ENCODE measurements at places on chromosomes 5 and 9.

GRCh38 chr5:169923988-169924387 is 56.3 kb downstream of the INSYN2B start:
- no peak for DNase-seq

DNA sequence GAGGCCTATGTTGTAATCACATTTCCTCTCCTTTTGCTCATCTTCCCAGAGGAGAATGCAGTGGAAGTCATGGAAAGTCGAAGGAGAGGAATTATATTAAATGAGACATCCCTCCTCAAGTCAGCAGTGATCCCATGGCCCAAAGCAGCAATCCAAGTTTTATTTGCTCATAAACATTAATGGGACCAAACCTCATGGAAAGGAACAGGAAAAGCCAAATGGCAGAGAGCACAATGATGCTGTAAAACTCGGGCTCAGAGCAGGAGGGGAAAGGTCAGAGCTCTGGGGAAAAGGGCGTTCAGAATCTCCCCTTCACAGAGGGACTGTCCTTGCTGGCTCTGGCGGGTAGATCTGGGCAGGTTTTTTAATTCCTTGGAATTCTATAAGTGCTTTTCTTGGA is 175.8 kb downstream of the C5orf15 start:
- DNase-seq: no peak

- DNase-seq: no peak
These were observed 170.8 kb upstream of the FBN2 start for GRCh38 chr5:128708841-128709240.

DNA sequence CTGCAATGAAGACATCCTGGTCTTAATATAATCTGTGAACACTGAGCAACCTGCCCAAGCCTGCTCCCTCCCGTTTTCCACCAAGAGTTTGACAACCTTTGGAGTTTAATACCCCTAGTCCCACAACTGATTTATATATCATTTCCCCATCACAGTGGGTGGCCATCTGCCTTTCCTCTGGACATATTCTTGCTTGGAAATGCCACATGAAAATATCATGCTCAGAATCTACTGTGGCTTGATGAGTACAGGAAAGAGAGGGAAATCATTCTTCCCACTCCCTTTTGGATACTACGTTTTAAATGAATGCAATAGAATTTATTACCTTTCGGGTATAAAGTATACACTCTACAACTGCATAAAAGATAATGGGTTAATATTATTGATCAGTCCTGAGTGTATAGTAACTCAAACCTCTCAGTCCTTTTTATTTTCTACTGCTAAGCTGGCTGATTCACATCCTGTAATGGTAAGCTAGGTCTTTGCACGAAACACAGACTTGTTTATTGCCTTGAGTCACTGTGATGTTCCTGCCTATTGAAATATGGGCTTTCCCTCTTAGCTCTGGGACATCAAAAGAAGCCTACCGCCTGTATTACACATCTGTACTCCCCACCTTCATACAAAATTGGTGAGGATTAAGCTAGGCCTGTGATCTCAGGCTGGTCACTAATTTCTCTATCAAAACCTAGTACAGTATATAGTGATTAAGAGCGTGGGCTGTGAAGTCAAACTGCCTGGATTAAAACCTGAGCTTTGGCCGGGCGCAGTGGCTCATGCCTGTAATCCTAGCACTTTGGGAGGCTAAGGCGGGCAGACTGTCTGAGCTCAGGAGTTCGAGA is 67.6 kb upstream of the NR5A1 start:
- peak; percentile 80 for DNase-seq

- DNase-seq: peak; percentile 55
These were observed 376.9 kb downstream of the DTWD2 start for GRCh38 chr5:118611332-118611945.

DNA sequence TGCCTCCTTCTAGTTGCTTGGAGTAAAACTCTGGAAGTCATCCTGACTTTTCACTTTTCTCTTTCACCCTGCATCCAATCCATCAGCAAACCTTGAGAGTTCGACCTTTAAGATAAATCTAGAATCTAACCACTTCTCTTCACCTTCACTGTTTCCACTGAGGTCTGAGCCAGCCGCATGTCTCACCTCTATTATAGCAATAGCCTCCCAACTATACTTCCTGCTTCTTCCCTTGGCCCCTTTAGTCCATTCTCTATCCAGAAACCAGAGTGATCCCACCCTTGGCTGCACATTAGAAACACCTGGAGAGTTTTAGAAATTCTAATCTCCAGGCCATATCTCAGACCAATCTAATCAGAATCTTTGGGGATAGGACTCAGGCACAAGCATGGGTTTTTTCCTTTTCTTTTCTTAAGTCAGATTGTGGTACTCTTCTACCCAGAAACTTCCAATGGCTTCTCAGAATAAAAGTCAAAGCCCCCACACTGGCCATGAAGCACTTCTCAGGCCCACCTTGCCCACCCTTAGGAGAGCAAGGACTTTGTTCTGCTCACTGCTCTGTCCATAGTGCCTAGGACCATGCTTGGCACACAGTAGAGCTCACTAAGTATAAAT is 33.1 kb downstream of the MFAP3 start:
- no peak for DNase-seq

GRCh38 chr5:157571357-157571827 is 4.2 kb downstream of the ADAM19 start:
- DNase-seq: peak; percentile 90

- peak; percentile 56 for DNase-seq
These were observed 139.4 kb downstream of the MACIR start for GRCh38 chr5:103397739-103398581.

DNA sequence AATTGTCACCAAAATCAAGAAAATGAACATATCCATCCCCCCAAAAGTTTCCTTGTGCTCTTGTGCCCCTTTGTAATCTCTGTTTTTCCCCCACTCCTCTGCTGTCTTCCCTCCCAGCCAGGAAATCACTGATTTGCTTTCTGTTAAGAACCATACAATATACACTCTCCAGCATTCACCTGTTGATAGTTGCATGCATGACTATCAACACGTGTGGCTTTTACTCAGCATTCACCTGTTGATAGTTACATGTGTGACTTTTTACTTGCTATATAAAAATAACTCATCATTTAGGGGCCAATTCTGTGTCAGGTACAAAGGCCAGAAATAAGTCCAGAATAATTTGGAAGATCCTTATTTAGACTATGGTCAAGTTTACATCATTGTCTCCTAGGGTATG is 6.0 kb downstream of the RANBP17 start:
- DNase-seq: no peak

GRCh38 chr9:136077491-136077890 is 17.6 kb downstream of the NACC2 start:
- no peak for DNase-seq

- no peak for DNase-seq
These were observed 317.9 kb upstream of the IRX1 start for GRCh38 chr5:3277590-3278196.

DNA sequence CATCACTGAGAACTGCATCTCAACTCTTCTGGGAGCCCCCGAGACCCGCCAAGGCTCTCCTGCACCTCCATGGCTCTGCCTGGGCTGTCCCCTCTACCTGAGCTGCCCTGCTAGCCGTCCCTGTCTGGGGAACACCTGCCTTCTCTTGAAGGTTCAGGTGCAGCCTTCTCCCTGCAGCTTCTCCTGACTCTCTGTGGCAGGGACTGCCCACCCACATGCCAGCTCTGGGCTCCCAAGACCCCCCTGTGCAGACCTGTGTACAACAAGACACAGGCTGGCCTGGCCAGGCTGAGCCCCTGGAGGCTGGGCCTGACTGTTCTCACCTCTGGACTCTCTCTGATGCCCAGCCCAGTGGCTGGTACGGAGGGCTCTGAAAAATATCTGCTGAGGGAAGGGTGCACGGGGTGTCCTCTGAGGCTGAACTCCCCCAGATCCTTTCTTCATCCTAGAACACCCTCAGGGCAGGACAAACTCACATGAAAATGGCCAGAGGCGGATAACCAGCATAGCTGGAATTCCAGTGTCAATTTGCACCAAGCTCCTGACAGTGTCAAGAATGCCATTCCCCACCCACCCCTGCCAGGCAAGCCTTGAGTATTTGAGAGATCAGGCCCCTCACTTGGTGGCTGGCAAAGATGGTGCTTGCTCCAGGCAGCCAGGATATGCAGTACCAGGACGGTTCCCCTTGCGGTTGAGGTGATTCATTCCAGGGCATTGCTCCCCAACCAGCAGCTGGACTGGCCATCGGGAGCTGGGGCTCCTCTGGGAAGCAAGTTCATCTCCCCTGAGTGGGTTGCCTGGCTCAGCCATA is 40.9 kb upstream of the SLC25A51 start:
- DNase-seq: no peak

DNA sequence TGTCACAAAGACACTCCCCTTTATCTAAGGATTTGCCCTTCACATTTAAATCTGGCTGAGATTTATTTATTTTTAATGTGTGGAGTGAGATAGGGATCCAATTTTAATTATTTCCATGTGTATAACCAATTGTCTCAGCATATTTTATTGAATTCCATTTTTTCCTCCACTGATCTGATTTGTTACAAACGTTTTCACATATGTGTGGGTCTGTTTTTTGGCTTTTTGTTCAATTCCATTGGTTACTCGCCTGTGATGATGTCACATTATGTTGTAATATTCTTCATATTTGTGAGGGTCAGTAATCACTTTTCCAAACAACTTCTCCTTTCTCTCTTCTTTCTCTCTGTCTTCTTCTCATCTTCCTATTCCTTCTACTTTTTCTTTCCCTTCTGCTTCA is 278.3 kb upstream of the RFX3 start:
- peak; percentile 82 for DNase-seq

DNA sequence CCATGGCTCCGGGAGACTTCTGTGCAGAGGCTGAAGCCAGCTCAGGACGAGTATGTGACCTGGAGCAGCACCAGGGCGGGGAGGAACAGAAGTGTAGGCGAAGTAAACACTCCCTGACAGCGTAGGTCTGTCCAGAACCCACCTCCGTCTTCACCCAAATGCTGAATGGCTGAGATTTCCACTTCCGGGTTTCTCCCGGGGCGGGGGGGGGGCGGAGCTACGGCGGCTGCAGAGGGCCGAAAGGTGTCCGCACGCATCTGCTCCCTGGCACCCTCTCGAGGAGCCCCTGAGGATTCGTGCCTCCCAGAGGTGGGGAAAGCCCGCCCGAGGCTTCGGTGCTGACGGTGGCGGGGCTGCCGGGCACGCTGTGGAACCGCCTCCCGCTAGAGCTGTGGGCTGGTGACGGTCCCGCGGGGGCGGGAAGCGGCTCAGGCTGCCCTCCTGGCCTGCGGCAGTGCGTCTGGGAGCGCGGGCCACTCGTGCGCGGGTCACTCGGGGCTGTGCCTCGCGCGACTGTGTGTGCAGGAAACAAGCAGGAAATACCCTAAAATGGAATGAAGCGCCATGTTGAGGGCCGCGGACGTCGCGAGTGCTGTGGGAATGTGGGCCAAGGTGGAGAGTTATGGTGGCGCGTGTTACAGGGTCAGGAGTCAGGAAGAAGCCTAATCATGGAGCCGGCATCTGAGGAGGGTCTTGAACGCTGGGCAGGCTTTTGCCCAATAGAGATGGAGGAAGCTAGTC is 1425.4 kb downstream of the FOXD4L5 start:
- no peak for DNase-seq

- no peak for DNase-seq
These were observed 122.7 kb upstream of the GHR start for GRCh38 chr5:42300496-42300895.

DNA sequence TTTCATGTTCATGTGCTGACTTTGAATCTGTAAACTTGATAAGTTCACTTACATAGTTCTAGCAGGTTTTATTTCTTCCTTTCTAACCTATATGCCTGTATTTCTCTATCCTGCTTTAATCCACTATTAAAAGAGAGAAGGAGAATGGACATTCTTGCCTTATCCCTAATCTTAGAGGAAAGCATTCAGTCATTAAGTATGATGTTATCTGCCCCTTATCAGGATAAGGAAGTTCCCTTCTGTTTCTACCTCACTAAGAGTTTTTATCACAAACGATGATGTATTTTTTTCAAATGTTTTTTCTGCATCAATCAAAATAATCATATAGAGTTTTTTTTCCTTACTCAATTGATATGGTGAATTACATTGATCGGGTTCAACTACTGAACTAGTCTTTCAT is 33.1 kb downstream of the DRD1 start:
- no peak for DNase-seq

GRCh38 chr9:115945009-115945431 is 208.6 kb upstream of the PAPPA start:
- DNase-seq: peak; percentile 30

- peak; percentile 62 for DNase-seq
These were observed 115.1 kb downstream of the PALM2AKAP2 start for GRCh38 chr9:109894921-109895758.

- no peak for DNase-seq
These were observed 378.5 kb downstream of the MLLT3 start for GRCh38 chr9:20243841-20244240.

- no peak for DNase-seq
These were observed 246.0 kb downstream of the CWC27 start for GRCh38 chr5:65014769-65015168.

- DNase-seq: no peak
These were observed 29.0 kb downstream of the TXNDC8 start for GRCh38 chr9:110308633-110309038.

GRCh38 chr5:36161361-36161760 is 9.4 kb downstream of the SKP2 start:
- DNase-seq: no peak

GRCh38 chr5:31221001-31221400 is 27.5 kb downstream of the CDH6 start:
- DNase-seq: no peak

DNA sequence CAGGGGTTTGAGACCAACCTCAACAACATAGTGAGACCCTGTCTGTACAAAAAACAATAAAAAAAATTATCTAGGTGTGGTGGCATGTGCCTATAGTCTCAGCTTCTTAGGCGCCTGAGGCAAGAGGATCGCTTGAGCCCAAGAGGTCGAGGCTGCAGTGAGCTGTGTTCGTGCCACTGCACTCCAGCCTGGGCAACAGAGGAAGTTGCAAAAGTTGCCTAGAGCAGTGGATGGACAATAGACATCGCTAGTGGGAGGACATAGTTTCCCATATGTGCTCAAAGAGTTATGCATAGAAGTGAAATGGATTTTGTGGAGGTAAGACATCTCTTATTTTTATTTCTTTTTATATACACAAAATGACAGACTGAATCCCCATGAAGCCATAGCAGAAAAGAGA is 19.0 kb downstream of the HNRNPK start:
- DNase-seq: no peak

DNA sequence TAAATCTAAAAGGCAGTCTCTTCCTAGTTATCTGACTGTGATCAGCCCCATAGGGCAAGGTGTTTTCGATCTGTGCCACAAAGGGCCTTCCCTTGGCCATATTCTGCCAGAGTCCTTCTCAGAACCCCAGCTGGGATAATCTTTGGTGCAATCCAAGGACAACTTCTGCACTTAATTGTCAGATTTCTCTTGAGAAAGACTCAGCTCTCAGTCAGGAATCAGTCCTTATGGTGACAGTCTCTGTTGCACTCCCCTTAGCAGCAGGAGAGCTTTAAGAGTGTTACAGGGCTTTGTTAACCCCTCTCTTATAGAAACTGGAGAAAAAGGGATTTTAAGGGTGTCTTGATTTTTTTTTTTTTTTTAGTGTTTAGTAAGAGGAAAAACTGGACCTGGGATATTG is 15.4 kb upstream of the RFX3 start:
- DNase-seq: no peak
